ENCODE measurements at places on chromosomes 16 and 17. TPM values are rescaled to one million over a fixed set of nuclear protein-coding genes. Genes with fewer than 3 reads are reported as not detected.
A peak's percentile ranks its signal among the peaks of the same experiment; 100 is the strongest.

Gene ST6GALNAC1
- 2.8 TPM for total RNA-seq

Gene ATP6V0D1
- 59.9 TPM for total RNA-seq

Gene TBC1D3G
- total RNA-seq: not detected

Gene KRTAP3-1
- total RNA-seq: not detected

Gene NHLRC4
- 0.38 TPM for total RNA-seq

DNA sequence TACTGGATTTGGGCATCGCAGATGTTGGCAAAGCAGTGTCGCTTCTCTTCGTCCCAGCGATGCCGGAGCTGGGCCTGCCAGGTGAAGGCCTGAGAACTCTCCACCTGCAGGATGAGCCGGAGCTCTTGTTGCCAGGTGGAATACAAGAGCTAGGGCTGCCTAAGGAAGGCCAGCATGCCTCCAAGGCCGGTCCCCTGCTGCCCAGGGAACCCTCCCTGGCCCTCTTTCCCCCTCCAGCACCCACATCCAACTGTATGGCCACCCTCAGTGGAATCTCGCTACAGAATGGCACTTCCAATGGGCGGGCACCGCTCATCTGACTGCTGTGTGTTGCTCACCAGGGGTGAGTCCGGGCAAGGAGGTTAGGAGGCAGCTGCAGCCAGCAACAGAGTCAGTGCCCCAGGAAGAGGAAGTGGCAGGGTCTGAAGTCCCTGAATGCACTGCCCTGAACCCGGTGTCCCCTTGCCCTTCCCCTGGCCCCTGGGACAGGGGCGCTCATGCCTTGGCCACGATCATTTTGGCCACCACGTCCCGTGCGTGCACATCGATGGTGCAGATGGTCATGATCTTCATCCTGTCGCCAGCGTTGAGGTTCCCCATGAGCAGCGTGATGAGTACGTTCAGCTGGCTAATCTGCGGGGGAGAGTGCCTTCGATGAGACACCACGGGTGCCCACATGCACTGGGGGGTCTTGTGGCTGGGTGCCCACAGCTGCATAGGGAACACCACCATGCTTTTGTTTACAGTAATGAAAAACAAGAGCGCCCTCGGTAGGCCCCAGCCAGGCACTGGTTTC lies 75.8 kb downstream of the DNAH17 start:
- no peak for DNase-seq

GRCh38 chr16:20674684-20675487 lies 22.6 kb downstream of the ACSM1 start:
- DNase-seq: no peak

GRCh38 chr17:71187145-71187878 lies 933.5 kb upstream of the SOX9 start:
- DNase-seq: no peak

GRCh38 chr16:1069154-1069553 lies 3.4 kb upstream of the SSTR5 start:
- DNase-seq: no peak

GRCh38 chr17:66953630-66954020 lies 10.9 kb upstream of the CACNG4 start:
- DNase-seq: no peak

GRCh38 chr16:3591436-3591803 lies 14.2 kb upstream of the NLRC3 start:
- DNase-seq: no peak

DNA sequence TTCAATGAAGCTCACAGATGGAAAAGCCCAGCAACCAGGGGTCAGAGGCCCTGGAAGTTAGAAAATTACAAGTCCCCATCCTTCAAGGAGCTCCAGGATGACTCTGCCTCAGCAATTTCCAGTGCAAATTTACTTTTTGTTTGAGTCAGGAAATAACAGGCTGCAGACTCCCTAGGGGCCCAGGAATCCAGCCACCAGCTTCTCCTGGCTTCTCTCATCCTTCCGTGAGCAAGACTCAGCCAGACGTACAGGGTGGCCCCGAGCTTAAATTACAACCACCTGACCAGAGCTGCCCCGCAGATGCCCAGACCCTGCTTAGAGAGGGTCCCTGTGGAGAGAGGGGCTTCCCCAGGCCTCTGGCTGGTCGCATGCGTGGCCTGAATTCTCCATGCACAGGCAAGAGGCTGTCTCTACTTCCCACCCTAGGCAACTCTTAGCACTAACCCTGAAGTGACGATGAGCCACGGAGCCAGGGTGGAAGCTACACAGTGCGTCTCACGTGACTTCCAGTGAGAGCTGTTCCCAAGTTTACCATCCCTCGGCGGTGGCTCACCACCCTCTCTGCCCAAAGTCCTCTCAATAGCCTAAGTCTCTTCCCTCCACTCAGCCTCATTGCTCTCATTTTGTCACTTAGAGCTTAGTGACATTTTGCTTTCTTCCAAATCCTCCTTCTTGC lies 27.1 kb downstream of the GPR142 start:
- peak; percentile 17 for DNase-seq

DNA sequence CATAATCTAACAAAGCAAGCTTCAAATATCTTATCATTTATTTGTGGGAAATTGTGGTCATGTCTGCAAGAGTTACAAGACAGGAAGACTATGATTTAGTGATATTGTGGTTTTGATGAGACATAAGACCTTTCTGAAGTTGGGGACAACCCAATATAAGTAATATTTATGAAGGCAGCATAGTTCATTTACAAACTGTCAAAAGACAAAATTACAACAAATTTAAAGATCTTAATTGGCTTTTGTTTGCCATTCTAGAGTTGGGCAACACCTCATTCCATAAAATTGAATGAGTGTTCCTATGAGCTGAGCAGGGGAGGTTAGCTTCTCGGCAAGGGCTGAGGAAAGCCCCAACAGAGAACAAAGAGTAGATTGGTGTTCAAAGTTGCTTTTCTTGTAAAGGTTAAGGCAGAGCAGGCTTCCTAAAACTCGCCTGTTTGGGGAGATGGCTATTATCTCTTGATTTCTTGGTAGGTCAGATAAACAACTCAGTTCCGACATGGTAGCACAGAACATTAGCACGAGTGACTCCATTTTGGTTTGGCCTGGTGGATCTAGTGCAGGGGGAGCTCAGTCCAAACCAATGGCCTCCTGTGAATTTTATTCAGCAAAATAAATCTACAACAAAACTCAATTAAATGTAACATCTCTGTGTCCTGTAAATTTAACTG lies 10.9 kb upstream of the MMD start:
- no peak for DNase-seq

Data from Right ventricle myocardium superior (tissue), 1 donor.